ENCODE measurements at places on chromosomes 5 and 9.

GRCh38 chr5:132294728-132295504 lies 722 bp downstream of the SLC22A4 start:
- DNase-seq = no peak

GRCh38 chr9:1535051-1535450 lies 480.1 kb upstream of the SMARCA2 start:
- no peak for DNase-seq

- DNase-seq = no peak
Measured at GRCh38 chr5:113757508-113757907, 244.0 kb downstream of the YTHDC2 start.

GRCh38 chr9:131968632-131969031 lies 111.0 kb downstream of the MED27 start:
- no peak for DNase-seq

GRCh38 chr9:83622433-83622938 lies 457 bp upstream of the IDNK start:
- no peak for DNase-seq

DNA sequence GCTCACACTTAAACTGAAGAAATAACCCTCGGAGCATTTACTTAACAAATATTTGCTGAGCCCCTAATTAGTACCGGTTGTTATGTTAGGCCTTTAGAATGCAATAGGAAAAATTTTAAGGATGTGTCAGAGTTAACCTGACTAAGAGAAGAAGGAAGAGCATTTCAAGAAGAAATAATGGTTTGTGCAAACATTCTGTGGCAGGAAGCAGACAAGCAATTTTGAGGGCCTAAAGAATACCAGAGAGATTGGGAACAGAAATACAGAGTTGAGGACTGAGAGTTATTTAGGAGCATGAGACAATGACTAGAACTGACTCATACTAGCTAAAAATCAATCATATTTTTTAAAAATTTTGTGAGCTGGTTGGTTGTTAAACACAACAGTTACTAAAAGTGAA lies 218.8 kb downstream of the PRR16 start:
- no peak for DNase-seq

DNA sequence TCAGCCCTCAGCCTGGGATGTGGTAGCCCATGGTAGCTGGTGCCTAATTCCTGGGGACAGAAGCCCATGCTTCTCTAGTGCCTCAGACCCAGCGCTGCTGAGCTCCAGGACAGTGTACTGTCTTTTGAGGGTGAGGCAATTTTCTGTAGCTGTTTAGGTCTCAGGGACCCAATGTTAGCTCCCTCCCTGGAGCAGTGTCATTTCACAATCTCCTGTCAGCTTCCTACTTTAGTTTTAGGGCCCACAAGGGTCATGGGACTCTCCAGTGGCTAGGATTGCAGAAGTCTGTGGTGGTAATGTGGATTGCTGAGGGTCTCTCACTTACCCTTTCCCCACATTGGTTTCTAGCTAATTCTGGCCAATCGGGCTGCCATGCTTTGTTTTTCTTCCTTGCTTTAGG lies 67.7 kb upstream of the CCL21 start:
- DNase-seq = no peak

GRCh38 chr9:116482740-116483139 lies 204.4 kb upstream of the TRIM32 start:
- DNase-seq = no peak

DNA sequence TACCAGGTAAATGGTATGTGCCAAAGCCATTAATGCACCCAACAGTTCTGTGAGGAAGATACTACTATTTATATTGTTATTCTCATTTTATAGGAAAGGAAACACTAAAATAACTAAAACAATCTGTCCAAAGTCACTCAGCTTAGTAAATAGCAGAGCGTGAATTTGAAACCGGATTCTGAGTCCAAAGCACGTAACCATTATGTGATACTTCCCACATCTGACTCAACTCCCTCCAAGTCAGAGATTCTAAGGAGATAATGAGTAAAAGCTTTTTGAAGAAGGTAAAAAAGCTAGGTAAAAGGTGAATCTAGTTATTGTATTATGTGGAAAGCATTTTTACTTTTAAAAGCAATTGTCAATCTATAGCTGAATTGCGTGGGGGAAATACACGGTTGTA lies 208.9 kb downstream of the PBX3 start:
- DNase-seq = no peak

GRCh38 chr9:17138503-17138902 lies 3.7 kb downstream of the CNTLN start:
- DNase-seq = no peak

DNA sequence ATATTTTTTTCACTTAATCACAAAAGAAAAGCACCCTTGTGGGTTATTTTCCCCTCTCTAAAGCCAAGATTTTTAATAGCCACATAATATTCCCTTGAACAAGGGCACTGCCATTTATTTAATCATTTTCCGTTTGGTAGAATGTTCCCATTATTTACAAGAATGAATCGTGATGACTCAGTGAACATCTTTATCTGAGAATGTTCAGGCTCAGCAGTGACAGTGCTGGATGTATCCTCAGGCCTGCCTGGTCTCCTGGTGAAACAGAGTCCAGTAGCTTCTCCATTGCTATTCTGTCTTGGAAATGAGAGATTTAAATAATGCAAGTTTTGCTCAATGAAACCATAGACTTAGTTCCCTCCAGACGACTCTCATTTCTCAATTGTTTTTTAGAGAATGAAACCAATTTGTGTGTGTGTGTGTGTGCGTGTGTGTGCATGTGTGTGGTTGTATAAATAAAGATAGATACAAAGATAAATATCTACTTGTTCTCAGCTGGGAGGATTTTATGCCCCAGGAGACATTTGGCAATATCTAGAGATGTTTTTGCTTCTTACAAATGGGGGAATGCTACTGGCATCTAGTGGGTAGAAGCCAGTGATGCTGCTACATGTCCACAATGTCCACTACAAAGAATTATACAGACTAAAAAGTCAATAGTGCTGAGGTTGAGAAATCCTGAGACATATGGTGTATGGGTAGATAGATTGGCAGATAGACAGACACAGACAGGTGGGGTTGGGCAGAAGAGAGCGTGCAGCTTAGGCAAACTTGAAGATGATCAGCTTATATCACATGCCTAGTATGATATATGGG lies 55.0 kb downstream of the PAPPA start:
- DNase-seq = no peak

GRCh38 chr5:32014096-32014745 lies 159.9 kb downstream of the GOLPH3 start:
- DNase-seq = no peak

GRCh38 chr5:80246001-80246758 lies 9.7 kb downstream of the SERINC5 start:
- DNase-seq = no peak

GRCh38 chr9:114677418-114677817 lies 4.6 kb downstream of the TEX48 start:
- DNase-seq = no peak

DNA sequence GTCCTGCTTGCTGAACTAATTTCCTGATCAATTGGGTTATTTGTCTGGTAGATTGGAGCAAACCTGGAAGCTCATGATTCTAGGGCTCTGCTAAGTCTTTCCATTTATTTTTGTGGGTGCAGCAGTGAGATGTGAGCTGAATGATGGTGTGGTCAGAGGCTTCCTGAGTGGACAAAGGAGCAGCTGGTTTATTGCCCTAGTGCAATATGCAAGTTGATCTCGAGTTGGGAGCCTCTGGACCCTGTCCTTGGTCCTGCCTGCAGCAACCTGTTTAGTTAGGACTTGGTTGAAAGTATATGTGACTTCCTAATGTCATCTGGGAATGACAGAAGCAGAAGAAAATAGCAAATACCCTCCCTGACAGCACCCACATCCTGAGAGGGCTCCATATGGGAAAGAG lies 4.2 kb upstream of the UNC5A start:
- DNase-seq = no peak

DNA sequence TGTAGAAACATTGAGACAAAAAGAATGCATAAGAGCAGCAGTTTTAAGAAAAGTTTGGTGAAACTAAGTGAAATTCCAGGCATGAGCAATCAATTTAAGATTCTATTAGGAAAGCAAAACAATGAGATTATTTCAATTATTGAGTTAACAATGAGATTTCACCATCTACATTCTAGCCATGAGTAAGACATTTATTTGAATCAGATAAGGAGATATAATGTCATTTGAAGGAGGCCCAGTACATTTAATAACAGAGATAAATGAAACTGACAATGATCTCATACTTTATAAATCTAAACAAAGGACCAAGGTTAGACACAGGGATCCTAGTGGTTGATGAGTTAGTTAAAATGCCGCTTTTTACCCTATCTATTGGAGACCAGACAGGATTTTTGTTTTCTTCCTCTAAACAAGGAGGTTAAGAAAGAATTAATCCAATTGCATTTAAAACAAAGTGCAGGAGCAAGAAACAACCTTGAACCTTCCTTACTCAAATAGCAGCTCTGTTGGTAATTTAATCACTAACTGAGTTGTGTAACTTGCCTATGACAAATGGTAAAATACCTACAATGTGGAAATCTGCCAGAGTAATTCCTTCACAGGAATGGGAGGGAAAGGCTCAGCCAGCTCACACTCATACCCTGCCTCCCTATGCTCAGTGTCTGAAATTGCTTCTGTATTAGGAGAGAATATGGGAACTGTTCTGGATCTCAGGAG lies 103.5 kb upstream of the NR3C1 start:
- no peak for DNase-seq

DNA sequence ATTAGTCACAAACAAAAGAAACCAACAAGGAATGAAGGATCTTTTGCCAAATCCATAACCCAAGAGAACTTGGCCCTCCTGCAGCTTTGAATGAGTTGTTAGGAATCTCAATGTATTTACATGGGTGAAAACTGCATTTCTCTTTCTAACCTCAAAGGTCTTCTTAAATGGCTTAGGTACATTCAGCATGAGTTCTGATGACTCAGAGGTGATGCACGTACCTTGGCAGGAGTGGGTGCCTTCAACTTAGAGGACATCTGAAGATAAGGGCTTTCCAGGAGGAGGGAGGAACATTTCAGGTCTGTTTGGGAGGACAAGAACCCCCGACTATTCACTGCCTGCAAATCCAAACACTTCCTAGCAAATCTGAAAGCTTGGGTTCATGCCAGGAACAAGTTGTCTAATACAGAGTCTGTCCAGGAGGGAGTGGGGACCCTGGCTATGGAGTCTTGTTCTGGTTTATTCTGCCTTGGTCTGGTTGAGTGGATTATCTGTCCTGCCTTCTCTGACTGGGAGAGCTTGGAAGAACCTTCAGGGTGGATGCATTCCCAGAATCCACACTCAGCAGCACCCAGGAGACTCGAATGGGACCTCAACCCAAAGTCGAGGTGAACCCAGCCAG lies 65.7 kb downstream of the IRX2 start:
- no peak for DNase-seq

DNA sequence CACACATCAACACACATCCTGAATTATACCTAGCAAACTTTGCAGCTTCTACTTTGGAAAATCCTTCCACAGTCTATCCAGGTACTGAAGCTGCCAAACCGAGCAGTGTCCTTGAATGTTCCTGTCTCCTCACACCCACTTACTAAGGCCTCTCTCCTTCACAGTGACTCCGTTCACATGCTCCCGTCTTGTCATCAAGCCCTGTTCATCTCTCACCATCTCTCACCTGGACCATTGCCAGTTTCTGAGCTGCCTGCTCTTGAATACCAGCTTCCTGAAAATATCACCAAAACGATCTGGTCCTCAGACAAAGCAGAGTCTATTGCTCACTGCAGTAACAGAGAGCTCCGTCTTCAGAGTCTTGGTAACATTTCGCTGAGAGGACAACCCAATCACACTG lies 57.4 kb downstream of the GCNT1 start:
- no peak for DNase-seq
